ENCODE measurements at places on chromosomes 1 and 21.

- no peak for DNase-seq
Measured at GRCh38 chr21:44283948-44284347, 1.7 kb upstream of the AIRE start.

GRCh38 chr1:187943606-187944403 is 1115.1 kb downstream of the PLA2G4A start:
- DNase-seq = no peak

DNA sequence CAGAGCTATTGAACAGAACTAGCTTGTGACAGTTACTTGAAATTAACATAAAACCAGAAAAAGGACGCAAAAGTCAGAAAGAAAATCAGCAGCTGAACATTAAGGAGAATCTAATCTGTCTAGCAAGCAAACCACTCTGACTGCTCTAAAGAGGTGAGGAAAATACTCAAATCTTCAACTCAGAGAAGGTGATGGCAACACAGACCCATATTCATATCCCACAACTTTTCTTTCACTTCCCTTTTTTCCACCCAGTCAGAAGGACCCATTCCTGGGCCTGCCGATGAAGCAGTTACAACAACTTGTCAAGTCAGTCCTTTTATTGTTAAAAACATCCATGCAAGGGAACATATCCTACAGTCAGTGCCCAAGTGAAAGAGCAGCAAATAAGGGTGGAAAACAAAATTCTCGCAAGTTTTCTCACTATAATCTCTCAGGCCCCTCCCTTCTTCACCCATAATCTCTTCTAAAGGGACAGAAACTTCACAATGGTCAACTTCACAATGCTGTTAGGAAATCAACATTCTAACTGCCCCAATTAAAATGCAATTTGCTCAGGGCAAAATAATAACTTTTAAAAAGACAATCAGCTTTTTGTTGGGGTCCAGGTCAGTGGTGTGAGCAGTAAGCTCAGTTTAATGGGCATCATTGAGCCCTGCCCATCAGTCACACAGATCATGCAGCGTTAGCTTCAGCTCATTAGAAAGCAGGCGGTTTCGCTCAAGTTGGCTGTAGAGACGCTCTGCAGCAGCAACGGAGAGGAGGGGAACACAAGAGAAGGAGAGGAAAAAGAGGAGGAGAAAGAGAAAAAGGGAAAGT is 3.6 kb upstream of the NUP210L start:
- DNase-seq = no peak

- DNase-seq = no peak
Measured at GRCh38 chr1:221761354-221762002, 19.6 kb upstream of the DUSP10 start.

DNA sequence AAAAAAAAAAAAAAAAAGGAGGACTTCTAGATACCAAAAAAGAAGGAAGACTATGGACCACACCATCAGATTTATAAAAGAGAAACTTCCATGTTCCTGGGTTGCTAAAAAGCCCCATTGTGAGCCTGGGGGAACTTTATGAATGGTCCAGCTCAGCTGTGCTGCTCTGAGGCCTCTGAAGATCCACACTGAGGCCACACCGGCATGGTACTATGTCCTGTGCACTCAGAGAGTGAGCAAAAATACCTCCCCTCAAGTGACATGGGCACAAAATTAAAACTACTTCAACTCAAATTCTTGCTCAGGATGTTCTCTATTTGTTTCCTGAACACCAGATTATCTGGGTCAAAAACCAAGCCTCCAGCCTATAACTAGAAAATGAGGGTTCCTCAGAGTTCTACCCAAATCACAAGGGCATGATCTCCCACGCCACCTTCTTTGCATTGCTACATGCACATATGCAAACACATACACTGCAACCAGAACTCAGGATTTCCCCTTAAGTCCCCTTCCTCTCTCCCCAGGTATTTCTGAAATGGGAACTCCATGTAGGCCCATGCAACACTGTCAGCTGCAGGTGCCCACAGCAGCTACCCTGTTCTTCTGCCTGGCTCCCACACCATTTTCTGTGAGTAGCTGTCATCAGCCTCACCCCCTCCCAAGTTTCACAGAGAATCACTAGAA is 94.4 kb downstream of the SH3GLB1 start:
- DNase-seq = no peak

DNA sequence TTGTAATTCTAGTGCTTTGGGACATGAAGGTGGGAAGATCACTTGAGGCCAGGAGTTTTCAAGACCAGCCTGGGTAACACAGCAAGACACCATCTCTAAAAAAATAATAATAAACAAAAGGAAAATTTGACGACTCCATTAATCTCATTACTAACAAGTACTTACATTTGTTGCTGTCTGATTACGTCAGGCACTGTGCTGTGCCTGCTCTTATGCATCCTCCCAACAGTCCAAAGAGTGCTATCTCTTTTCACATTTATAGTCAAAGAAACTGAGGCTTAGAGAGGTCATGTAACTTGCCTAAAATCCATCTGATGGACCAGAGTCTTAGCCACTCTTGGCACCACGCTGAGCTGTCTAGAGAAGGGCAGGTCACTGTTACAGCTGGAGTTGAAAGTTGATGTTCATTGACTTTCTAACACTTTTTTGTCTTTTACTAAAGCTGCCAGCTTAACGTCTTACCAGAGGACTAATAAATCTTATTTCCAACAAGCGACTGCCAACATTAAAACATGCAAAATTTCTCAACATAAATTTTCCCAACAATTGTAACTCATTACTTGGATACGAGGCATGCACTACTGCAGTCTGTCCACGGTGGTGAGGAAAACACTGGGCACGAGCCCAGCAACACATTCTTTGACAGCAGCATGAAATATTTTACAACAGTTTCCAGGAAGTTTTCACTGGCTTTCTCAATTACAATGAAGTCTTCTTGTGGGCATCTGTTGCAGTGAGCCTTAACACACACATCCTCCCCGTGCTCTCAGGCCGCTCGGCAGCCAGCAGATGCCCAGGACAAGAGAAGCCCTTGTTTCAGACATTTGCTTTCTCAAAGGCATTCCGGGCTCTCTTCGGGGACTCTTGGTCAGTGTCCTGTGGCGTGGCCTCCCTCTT is 262.9 kb upstream of the PROX1 start:
- no peak for DNase-seq

GRCh38 chr1:168518813-168519212 is 25.0 kb downstream of the XCL2 start:
- DNase-seq = no peak

DNA sequence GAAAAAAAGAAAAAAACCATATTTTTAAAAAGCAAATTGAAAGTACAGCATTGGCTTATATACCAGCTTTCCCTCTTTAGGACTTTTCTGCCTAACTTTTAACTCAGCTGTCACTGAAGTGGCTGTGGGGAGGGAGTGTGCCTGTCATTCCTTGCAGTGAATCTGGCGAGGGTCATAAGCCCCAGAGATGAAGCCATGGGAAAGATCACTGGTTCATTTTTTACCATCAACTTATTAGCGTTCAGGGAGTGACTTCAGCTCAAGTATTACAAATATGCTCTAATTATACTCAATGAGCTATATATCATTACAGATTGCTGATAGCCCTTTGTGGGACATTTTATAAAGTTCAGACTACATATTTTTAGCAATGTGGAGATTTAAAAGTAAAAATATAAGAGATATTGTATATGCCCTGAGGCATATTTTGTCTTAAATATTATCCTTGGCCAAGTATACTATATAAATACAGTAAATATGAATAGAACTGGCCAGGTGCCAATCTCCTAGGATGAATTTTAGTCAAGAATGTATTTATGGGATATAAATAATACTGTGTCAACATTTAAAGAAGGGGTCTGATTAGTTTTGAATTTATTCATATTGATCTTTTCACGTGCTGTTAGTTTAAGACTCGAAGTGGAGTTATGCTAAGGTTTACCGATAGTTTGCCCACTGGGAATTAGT is 4.4 kb downstream of the TGFB2 start:
- no peak for DNase-seq

- DNase-seq = no peak
Measured at GRCh38 chr1:93667642-93668041, 14.0 kb downstream of the BCAR3 start.

DNA sequence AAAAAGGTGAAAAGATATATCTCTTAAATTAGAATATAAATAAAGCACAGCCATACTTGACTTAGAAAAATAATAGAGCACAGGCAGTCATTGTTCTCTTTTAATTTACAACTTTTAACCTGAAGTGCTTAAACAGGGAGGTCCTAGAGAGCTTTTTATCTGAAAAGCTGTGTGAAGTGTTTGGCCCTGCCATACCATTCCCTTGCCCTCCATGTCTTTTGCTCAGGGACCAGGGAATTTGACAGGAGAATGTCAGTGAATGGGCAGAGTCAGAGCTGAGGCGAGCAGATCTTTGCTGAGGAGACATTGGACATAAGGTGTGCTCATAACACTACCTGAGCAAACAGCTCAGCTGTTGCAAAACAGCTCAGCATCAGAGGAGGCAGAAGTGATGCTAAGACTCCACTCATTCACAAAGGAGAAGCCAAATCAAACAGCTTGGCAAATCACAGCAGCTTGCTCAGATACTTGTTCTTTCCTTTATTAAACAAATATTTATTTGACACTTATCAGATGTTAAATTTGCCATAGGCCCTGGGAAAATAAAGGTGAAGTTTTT is 14.9 kb upstream of the MGST3 start:
- DNase-seq = no peak

- no peak for DNase-seq
Measured at GRCh38 chr1:162081316-162081715, 11.8 kb downstream of the NOS1AP start.

DNA sequence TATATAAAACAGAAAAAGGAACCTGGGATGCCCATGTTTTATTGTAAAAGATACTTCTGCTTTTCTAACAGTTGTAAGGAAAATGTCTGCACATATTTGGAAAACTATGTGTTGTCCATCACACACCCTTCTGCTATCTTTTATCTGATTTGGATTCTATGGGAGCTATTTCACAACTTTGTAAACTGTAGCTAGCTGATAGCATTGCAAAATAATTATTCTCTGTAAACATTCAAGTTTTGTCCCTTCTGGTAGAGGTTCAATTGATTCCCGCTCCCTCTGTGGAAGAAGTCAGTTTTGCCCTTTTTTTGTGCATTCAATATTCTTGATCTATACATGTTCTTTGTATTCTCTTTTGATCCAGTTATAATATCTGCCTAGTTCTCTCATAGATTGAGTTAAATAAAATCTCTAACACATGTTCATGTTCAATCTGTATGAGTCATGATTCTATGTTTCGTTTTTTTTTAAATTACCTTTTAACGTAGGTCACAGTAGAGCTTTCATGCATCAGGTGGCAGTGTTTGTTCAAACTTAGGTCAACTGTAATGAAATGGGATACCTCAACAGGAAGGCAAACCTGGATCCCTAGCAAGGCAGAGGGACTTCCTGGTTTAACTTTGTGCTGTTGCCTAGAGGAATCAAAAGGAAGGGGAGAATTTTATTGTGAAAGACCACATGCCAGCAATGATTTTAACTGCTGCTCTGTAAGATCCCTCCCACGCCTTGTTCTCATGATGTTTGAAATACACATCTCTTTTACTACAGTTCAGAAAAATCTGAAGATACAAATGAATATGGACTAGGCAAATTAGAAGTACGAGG is 26.0 kb upstream of the BCL9 start:
- no peak for DNase-seq

DNA sequence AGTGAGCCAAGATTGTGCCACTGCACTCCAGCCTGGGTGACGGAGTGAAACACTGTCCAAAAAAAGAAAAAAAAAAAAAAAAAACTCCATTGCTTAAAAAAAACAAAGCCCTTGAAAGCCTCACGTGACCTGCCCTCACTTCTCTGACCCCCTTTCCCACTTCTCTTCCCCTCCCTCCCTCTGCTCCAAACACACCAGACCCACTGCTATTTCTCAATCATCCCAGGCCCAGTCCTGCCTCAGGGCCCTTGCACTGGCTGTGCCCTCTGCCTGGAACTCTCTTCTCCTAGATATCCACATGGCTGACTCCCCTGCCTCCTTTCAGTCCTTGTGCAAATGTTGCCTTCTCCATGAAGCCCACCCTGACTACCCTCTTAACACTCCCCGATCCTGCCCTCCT is 45.4 kb upstream of the TARDBP start:
- no peak for DNase-seq

GRCh38 chr1:227315629-227316346 is 2.5 kb downstream of the CDC42BPA start:
- no peak for DNase-seq

DNA sequence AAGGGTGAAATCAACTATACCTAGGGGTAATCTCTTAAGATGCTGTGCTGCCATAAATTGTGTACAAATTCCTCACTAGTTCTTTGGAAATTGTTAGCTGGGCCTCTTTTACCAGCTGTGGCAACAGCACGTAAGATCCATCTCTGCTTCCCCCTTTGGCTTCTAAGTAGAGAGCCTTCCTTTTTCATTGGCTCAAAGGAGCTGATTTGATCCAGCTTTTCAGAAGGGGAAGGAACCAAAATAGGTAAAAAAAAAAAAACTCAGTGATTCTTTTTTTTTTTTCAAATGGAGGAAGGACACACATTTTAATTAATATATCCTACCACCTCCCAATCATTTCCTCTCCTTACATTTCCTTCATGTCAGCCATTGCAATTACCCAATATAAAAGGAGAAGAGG is 4.0 kb upstream of the RCAN1 start:
- no peak for DNase-seq

DNA sequence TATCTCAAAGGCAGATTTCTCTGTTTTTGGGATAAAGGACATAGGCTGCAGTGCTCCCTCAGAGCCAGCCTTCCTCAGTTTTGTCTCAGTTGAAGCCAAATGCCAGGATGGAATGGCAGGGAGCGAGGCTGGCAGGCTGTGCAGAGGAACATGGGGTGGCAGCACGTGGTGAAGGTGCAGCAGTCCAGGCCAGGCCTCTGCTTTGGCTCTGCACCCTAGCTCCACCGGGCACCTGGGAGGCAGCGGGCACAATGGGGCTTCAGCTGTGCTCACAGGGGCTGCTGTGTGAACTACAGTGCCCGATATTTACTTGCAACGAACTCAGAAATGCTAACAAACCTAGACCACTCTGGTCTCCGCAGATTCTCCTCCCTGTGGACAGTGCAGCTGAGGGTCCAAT is 319.6 kb downstream of the ZNF326 start:
- DNase-seq = no peak

- DNase-seq = no peak
Measured at GRCh38 chr1:165717918-165718515, 19.7 kb upstream of the ALDH9A1 start.

GRCh38 chr21:41961282-41961701 is 7.5 kb upstream of the C2CD2 start:
- no peak for DNase-seq

DNA sequence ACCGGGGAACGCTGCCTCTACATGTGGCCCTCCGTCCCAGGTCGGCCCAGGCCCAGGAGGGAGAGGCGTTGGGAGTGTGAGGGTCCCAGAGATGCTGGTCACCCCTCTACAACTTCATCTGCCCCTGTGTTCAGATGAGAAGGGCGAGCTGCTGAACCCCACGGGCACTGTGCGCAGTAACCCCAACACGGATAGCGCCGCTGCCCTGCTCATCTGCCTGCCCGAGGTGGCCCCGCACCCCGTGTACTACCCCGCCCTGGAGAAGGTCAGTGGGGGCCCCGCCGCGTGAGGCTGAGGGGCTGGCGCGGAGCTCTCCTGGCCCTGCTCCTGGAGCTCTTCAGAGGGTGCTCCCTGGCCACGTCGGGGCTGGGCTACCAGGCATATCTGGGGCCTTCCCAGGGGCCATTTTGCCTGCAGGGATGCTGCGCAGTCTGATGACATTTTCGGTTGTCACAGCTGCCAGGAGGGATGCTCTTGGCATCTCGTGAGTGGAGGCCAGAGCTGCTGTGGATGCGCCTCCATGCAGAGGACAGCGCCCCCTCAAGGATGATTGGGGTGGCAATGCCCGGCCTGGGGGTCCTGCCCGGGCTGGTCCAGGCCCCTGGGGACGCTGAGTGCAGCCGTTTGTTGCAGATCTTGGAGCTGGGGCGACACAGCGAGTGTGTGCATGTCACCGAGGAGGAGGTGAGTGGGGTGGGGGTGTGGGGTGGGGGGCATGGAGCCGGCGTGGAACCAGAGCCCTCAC is 68.6 kb downstream of the PIK3CD start:
- DNase-seq = no peak
